BJ (cell line): ENCODE measurements at places on chromosomes 3 and 15. TPM values are rescaled to one million over a fixed set of nuclear protein-coding genes. Genes with fewer than 3 reads are reported as not detected.

GRCh38 chr15:82919231-82919886 is 33.2 kb downstream of the HOMER2 start:
- DNase-seq, result no peak

DNA sequence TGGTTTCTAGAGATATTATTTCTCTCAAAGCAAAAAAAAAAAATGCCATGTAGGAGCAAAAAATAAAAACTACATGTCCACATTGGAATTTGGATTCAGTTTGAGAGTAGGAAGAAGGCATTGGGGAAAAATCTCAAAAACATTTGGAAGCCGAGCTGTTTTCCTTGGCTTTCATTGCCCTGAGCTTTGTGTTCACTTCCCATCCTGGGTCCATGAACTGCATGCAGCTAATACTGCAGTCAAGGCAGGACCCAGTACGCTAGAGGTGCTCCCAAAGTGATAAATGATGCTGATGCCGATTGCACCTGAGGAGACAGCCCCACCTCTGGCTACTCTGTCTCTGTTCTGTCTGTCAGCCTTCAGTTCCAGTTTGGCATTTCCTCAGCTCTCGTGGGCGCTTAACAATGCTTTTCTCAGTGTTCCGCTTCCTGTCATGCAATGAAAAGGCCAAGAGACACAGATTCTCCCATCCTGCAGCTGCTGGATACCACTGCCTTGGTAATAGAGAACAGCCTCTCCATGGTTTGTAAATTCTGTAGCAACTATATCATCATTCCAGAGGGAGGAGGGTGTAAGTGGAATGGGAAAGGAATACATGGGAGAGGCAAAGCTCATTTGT is 181.8 kb downstream of the RYR3 start:
- DNase-seq, result no peak

DNA sequence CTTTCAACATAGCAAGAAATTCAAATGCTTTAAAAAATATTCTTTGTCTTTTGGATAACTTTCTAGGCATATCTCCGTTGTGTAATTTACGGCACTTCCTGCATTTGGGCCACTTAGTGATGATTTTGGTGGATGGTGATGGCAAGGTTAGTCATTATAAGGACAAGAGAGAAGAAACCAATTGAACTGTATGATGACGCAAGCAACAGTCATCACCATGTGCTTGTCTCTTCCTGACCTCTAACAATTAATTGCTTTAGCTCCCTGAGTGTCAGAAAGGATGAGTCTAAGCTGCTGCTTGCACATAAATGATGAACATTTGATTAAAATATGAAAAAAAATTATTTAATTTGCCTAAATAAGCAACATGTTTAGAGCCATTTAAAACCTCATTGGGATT is 11.3 kb upstream of the P2RY12 start:
- DNase-seq, result peak; percentile 25

GRCh38 chr3:124781476-124782376 is 51.5 kb downstream of the UMPS start:
- no peak for DNase-seq

DNA sequence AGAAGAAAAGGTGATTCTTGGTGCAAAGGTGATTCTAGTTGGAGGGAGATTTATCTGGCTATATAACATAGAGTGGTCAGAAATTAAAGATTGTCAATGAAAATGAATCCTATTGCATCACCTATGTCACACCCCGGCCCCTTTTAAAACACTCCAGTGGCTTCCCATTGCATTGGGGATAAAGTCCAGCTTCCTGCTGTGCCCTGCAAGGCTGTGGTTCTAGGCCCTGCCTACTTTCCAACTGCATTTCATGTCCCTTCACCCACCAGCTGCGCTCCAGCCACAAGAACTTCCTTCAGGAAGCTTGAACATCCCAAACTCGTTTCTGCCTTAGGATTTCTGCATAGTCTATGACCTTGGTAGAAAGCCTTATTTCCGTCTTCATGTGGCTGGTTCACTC is 118.7 kb upstream of the UMPS start:
- DNase-seq, result no peak

KIF15 gene
- 2.0 and 4.0 TPM in 2 replicates for polyA plus RNA-seq

DNA sequence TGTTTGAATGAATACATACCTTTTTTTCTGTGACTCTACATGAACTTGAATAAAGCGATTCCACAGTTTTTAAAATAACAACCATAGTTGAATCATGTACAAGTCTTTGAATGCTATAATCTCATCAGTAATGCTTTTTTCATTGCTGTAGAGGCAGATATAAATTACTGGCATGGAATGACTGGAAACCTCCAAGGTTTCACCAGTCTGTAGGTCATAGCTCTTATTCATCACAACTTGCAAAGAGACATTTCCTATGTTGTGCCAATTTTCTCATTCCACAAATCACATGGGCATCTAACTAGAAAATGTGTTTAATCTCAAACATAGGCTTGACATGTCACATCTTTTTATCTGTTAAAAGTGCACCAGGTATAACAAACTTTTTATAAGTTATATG is 407.1 kb upstream of the KCNMB2 start:
- DNase-seq, result no peak

CD86 gene
- polyA plus RNA-seq, result not detected in 2 replicates

IRAK2 gene
- 2.0 and 2.5 TPM in 2 replicates for polyA plus RNA-seq

MEIS2 gene
- polyA plus RNA-seq, result 44.4 and 54.1 TPM in 2 replicates

DNA sequence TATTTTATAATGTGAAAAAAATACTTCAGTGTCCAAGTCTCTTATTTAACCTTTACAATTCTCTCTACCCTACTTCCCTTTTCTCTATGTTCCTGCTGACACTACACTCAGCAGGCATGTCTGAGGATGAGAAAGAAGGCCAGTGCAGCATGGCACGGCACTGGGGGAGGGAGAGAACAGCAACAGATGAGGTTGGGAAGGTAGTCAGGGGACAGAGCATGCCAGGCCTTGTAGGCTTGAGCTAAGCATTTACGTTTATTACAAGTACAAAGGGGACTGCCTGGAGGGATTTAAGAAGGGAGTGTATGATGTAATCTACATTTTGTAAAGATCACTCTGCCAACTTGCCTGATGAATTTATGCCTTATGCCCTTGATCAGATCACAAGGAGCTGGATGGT is 117.3 kb upstream of the WNT5A start:
- no peak for DNase-seq

DNA sequence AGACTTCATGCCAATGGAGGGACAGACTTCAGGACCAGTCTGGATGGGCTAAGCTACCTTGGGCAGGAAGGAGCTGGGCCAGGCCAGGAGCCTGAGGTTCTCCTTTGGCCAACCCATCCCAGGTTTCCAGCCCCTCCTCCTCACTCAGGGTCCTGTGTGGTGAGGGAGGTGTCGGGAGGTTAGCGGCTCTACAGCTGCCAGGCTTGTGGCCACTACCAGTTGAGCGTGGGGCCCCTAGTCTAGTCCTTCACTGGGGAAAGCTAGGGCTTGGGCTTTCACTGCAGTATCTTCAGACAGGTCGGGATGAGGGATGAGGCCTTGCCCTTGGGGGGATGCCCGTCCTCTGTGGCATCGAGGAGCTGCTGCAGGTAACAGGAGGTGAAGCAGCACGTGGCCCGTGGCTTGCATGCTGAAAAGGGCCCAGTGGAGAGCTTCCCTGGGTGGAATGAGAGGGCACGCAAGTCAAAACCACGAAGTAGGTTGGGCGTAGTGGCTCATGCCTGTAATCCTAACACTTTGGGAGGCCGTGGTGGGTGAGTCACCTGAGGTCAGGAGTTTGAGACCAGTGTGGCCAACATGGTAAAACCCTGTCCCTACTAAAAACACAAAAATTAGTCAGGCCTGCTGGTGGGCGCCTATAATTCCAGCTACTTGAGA is 8.5 kb upstream of the FANCD2 start:
- peak; percentile 41 for DNase-seq

DLEC1 gene
- polyA plus RNA-seq, result 0.02 and 0.06 TPM in 2 replicates

DNA sequence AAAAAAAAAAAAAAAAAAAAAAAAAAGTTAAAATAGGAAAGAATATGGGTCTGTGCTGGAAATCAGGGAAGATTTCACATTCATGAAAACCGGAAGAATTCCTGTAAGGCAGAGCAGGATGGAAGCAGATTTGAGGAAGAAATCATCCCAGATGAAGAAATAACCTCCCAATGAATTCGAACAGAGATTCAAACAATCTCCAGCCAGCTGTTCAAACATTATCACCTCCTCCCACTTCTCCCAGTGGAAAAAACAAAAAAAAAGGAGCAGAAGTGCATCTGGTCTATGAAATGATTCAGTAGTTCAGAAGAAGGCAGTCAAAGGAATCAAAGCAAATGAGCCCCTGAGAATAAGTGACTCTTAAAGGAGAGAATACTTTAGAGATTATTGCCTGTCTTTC is 33.1 kb downstream of the CP start:
- DNase-seq, result no peak

DNA sequence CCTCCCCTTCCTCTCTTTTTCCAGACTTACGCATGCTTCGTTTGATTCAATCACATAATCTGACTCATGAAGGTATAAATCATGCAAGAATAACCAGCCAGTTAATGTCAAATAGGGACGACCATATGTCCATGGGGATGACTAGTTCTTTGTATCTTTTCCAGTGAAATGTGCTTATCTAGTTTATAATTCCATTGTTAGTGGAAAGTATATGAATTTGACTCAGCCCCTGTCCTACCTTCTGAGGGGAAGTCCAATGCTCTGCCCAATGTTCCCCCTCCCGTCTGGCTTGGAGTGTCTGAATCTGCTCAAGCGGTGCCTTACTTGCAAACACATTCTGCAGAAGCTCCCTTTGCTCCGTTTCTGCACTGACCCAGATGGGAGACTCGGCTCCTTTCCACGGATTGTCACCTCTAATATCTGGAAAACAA is 55.0 kb upstream of the EPHB3 start:
- DNase-seq, result no peak
